ENCODE measurements at places on chromosomes 6 and 20.

DNA sequence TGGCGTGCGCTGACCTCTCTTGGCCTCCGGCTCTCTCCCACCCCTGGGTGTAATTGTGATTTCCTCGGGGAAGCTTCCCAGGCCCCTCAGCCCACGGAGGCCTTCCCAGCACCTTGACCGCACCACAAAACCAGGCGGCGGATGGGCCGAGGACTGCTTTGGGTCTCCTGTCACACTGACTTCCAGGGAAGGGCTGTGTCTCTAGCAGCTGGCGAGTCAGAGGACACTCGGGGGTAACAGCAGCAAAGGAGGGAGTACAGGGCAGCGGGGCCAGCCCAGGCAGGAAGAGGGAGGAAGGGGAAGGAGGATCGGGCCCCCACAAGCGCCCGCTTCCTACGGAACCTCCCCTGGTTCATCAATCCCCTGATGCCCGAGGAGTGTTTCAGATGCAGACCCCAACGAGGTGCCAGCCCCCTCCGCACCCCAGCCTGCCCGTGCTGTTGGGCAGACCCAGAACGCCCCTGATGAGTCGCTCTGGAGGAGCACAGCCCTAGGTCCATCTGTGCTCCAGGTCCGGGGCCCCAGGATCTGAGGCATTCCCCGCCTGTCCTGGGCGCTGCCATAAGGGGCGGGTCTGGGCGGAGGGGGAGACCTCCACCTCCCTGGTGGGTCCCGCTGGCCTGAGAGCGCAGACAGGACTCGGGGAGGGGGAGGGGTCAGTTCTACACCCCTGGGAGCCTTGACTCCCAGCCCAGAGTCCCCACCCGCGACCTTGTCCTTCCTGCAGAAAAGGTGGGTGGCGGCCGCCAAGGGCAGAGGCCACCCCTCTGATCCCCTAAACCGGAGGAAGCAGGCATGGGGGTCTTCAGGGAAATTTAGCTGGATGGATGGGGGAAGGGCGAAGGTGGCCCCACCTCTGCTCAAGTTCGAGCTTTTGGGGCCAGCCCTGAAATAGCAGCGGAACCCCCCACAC is 956 bp downstream of the CHRNA4 start:
- no peak for DNase-seq

- no peak for DNase-seq
These were observed 74.8 kb upstream of the SHLD1 start for GRCh38 chr20:5675103-5676091.

- DNase-seq, result no peak
These were observed 1.5 kb downstream of the VARS2 start for GRCh38 chr6:30915591-30915946.

GRCh38 chr6:168675933-168676551 is 235.1 kb downstream of the SMOC2 start:
- no peak for DNase-seq

DNA sequence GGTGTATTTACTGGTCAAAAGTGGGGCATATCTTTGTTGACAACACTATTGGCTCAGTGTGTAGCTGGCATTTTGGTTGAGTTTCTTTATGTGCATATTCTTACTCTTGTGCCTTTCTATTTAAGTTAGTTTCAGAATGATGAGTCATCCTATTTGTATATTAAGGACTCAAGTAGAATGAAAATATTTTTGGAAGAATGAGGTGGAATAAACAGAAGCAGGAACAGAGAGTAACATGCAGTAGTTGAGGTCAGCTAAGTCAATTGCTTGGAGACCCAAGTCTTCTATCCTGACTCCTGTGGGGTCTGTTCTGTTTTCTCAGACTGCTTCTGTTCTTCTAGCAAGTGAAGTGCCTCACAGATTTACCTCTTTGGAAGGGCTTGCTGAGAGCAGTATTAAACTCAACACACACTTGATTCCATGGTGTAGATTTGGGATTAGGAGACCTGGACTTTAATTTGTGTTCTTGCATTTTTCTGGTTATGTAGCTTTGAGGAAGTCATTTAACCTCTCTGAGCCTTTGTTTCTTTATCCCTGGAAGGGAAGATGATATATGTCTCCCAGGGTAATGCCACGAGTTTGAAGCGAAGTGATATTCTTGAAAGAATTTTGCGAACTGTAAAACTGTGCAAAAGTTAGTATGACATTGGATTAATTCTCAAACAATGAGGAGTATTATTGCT is 324.3 kb downstream of the QKI start:
- no peak for DNase-seq

DNA sequence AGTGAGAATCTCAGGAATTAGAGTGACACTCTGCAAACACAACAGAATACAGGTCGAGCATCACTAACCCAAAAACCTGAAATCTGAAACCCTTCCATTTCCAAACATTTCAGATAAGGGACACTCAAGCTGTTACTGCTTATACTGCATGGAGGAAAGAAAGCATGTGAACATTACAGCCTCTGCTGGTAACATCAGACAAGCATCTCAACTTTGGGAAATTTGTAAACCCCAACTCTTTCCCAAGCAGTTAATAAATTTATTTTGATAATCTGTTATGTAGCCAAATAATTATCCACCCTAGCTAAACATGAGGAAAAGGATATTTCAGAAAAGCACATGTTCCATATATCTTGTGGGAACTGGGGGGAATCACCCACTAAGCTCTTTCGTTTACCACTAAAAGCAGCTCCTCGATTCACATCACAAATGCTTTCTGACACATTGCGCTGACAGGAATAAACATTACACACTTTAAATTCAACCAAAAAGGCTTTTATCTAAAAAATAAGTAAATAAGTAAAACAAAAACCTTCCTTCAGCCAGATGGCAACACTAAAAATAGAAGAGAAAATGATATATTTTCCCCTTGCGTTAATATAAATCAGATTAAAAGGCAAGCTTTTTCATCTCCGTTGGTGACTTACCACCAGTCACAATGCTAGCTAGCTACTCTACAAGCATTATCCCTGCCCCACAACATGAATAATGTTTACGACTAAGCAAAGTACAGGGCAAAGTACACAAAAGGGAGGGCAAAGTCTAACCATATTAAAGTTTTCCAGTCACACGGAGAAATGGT is 120.8 kb downstream of the MAP7 start:
- no peak for DNase-seq

- DNase-seq, result no peak
These were observed 144.6 kb downstream of the TFAP2C start for GRCh38 chr20:56773749-56774148.

- no peak for DNase-seq
These were observed 588.0 kb upstream of the ARID1B start for GRCh38 chr6:156189195-156189594.

- DNase-seq, result peak; percentile 33
These were observed 8.4 kb upstream of the STK35 start for GRCh38 chr20:2093159-2093781.

GRCh38 chr6:11744753-11745152 is 33.9 kb downstream of the ADTRP start:
- DNase-seq, result no peak

DNA sequence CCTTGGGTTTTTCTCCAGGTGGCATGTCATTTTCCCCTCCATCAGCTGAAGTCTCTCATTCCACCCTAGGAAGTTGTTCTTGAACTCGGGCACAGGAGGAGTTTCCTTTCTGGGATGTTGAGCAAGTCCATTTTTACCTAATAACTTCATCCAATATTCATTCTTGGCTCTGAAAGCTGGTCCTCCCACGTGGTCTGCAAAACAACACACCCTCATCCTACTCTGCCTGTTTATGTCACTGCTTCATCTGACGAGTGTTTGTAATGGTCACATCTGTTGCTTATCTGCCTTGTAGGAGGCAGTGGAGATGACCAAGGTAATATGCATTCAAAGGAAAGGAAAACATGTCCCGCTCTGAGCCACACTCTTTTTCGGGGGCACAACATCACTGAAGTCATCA is 41.7 kb upstream of the AIG1 start:
- no peak for DNase-seq

All from stimulated activated naive CD8-positive, alpha-beta T cell treated with anti-CD3 and anti-CD28 coated beads, Interleukin-15, Interleukin-2, amounts not matched to agents 100 U/mL and 50 U/mL, for 24 hours (primary cell).